ENCODE measurements at places on chromosomes 4 and X. TPM values are rescaled to one million over a fixed set of nuclear protein-coding genes. Genes with fewer than 3 reads are reported as not detected.

Gene SYNPO2
- total RNA-seq, result 152 TPM

Gene EXOSC9
- 18.8 TPM for total RNA-seq

Gene ASMT
- not detected for total RNA-seq

Gene USP26
- not detected for total RNA-seq

Gene GPC3
- 18.6 TPM for total RNA-seq

Gene CAMK2D
- 187 TPM for total RNA-seq

DNA sequence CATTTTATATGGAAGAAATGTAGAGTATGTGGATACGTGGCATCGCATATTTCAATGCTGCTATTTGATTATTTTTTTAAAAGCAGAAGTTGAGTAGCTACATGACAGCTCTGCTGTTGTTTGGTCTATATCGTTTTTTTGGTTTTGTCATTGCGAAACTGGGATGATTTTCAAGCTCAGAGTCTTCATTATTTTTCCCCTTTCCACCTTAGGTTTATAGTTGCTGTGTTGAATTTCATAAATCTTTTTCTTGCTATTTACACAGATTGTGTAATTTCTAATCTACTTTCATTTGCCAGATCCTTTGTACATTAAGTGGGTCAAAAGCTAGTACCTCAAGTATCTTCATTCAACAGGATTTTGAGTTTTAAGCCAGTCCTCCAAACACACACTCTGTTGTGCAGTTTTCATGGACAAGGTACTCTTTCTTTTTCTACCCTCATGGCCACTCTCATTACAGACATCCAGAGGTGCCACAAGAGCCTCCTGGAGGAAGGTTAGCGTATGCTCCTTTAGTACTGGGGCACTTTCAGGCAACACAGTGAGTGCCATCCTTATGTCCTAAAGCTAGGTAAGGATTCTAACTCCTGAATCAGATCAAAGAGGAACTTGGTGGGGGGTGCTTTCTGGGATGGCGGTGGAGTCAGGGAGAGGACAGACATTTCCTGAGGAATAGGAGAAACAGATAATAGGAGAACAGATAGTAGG, 123.2 kb downstream of the FHIP1A start:
- no peaks in the 10 kb centered on the region for H3K4me1 ChIP-seq
- DNase-seq, result no peak
- H3K27ac ChIP-seq, result no peak overlapping the region
- H3K4me3 ChIP-seq, result no peak overlapping the region
- no peaks in the 10 kb centered on the region for H3K27me3 ChIP-seq

GRCh38 chr4:61011051-61011450, 189.1 kb upstream of the ADGRL3 start:
- no peaks in the 10 kb centered on the region for H3K36me3 ChIP-seq
- H3K4me1 ChIP-seq, result no peaks in the 10 kb centered on the region
- no peak overlapping the region for H3K4me3 ChIP-seq
- H3K27me3 ChIP-seq, result no peaks in the 10 kb centered on the region
- no peak overlapping the region for H3K27ac ChIP-seq

GRCh38 chr4:159222043-159222552, 119.2 kb downstream of the RAPGEF2 start:
- no peaks in the 10 kb centered on the region for H3K27me3 ChIP-seq
- no peak overlapping the region for H3K4me3 ChIP-seq
- no peaks in the 10 kb centered on the region for H3K36me3 ChIP-seq
- H3K27ac ChIP-seq, result peak overlapping the region; percentile 5
- no peaks in the 10 kb centered on the region for H3K4me1 ChIP-seq
- no peak for DNase-seq

DNA sequence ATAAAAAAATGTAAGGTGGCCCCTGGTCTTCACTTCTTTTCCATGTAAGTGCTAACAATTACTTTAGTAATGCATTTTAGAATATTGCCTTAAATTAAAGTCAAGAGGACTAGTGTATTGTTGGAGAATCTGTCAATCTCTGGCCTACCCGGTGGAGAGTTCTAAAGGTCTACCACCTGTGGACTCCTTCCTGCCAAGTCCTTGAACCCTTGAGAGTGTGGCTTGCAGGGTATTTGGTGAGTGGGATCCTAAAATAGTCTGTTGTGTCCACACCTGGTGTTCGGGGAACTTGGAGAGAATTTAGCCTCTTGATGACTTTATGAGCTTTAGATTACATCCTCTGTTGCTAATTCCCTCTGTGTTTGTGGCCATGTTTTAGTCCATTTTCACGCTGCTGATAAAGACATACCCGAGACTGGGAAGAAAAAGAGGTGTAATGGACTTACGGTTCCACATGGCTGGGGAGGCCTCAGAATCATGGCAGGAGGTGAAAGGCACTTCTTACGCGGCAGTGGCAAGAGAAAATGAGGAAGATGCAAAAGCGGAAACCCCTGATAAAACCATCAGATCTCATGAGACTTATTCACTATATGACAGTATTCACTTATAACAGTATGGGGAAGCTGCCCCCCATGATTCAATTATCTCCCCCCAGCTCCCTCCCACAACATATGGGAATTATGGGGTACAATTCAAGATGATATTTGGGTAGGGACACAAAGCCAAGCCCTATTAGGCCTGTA, 23.8 kb downstream of the DDIT4L start:
- no peaks in the 10 kb centered on the region for H3K36me3 ChIP-seq
- DNase-seq, result no peak
- H3K27ac ChIP-seq, result no peak overlapping the region
- H3K4me3 ChIP-seq, result no peak overlapping the region
- no peaks in the 10 kb centered on the region for H3K4me1 ChIP-seq

- no peak overlapping the region for H3K27ac ChIP-seq
- H3K36me3 ChIP-seq, result no peaks in the 10 kb centered on the region
- H3K27me3 ChIP-seq, result no peaks in the 10 kb centered on the region
- no peak for DNase-seq
- H3K4me3 ChIP-seq, result no peak overlapping the region
These were observed 5.9 kb downstream of the ANXA10 start for GRCh38 chr4:168098248-168098717.

DNA sequence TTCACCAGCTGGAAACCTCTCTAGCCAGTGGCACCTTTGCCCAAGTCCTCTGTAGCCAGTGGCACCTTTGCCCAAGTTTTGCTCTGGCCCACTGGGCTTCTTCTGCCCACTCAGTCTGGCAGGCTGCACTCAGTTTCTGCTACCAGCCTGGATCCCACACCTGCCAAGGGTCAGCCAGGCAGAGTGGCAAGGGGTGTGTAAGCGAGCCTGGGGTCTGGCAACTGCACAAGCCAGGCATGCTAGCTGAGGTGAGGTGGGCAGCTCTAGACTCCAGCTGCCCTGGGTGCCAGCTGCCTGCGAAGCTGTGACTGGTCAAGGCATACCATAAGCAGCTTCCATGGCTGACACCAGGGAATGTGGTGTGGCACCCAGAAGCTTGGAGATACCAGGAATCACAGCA, 233.1 kb upstream of the DKK2 start:
- H3K4me1 ChIP-seq, result no peaks in the 10 kb centered on the region
- no peak overlapping the region for H3K4me3 ChIP-seq
- DNase-seq, result no peak

- H3K4me3 ChIP-seq, result no peak overlapping the region
- no peak overlapping the region for H3K27ac ChIP-seq
- peaks cover 6% of the 10 kb centered on the region for H3K4me1 ChIP-seq
- no peak for DNase-seq
- H3K27me3 ChIP-seq, result no peaks in the 10 kb centered on the region
These were observed 84.0 kb downstream of the PHKA2 start for GRCh38 chrX:18899796-18900380.

DNA sequence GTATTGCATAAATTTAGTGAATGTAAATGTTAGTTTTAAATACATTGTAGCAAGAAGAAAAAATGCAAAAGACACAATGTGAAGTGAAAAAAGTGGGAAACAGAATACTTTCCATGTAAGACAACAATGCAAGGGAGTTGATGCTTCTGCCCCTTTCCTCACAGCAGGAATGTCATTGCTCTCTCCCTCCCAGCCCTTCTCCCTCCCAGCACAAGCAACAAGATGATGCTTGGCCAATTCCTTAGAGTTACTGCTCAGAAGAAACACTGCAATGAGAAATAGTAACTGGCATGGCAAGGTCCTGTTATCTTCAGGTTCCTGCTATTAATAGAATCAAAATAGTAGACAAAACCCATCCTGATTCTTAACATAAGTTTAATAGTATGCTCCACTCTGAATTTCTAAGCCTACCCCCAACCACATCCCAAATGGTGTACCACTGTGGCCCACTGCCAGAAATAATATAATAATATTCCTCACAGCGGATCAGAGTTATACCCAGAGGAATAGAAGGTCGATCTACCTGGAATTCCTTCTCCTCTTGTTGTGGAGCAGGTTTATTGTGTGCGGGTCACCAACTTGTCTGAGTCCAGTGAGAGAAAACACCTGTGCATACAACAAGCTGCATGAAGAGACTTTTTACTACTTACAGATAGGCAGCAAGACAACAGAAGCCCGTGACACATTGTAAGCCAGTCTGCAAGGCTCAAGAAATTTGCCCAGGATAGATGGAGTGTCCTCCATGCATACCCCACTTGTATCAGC, 69.8 kb upstream of the SLC7A11 start:
- no peak overlapping the region for H3K4me3 ChIP-seq
- no peaks in the 10 kb centered on the region for H3K4me1 ChIP-seq
- DNase-seq, result no peak
- no peaks in the 10 kb centered on the region for H3K27me3 ChIP-seq
- no peaks in the 10 kb centered on the region for H3K36me3 ChIP-seq

DNA sequence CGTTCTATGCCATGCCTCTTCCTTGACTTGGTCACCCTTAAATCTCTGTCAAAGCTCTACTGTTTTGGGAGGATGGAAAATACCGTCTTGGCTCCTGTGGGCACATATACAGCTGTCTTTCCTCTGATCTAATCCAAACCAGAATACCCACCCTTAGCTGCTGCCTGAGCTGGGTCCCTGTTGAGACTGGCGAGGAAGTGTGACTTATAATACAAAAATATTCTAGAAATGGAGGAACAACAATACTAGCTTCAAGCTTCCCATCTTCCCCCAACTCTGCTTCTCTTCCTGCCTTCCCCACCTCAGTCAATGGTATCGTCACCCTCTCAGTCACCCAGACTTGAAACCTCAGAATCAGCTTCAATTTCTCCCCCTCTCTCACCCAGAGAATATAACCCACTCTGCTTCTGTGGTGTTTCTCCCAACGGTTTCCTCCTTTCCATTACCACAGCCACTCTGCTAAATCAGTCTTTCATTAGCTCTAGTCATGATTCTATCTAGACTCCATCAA, 599 bp upstream of the IL2RG start:
- no peaks in the 10 kb centered on the region for H3K27me3 ChIP-seq
- no peaks in the 10 kb centered on the region for H3K36me3 ChIP-seq
- H3K27ac ChIP-seq, result no peak overlapping the region
- H3K4me3 ChIP-seq, result no peak overlapping the region
- DNase-seq, result no peak

GRCh38 chrX:15576019-15576418, 24.7 kb downstream of the ACE2 start:
- DNase-seq, result no peak
- H3K4me3 ChIP-seq, result no peak overlapping the region
- peaks cover 4% of the 10 kb centered on the region for H3K36me3 ChIP-seq
- peaks cover 7% of the 10 kb centered on the region for H3K4me1 ChIP-seq
- no peaks in the 10 kb centered on the region for H3K27me3 ChIP-seq

All from right atrium auricular region (tissue), 2 donors.